ENCODE measurements at places on chromosomes 6 and 20. TPM values are rescaled to one million over a fixed set of nuclear protein-coding genes. Genes with fewer than 3 reads are reported as not detected.

Gene MMP24
- 2.2 TPM for total RNA-seq

Gene LY6G5C
- 1.2 TPM for total RNA-seq

Gene THBD
- total RNA-seq = 37.0 TPM

Gene ATP9A
- 23.4 TPM for total RNA-seq

Gene CCDC170
- 0.11 TPM for total RNA-seq

Gene ARFRP1
- 39.4 TPM for total RNA-seq

Gene RAB5IF
- total RNA-seq = 70.9 TPM

Gene FOXQ1
- total RNA-seq = not detected

Gene KLHDC3
- 122 TPM for total RNA-seq

Gene ASIP
- total RNA-seq = 2.7 TPM

Gene AGER
- 1.4 TPM for total RNA-seq

Gene MYT1
- not detected for total RNA-seq

Gene HLA-DOA
- 2.6 TPM for total RNA-seq

Gene ESR1
- 0.47 TPM for total RNA-seq

Gene LY86
- 5.2 TPM for total RNA-seq

Gene ADGB
- not detected for total RNA-seq

Gene RPP40
- total RNA-seq = 6.1 TPM

Gene TCF21
- total RNA-seq = 7.5 TPM

Gene MMUT
- total RNA-seq = 20.1 TPM

Gene MUCL3
- not detected for total RNA-seq

Gene MEI4
- total RNA-seq = 0.51 TPM

Gene MAN1A1
- 35.8 TPM for total RNA-seq

Gene TBPL1
- 22.6 TPM for total RNA-seq

Gene C6orf58
- not detected for total RNA-seq

Gene METTL24
- 1.2 TPM for total RNA-seq

Gene GSTA2
- total RNA-seq = not detected

Gene VARS2
- 12.1 TPM for total RNA-seq

Gene GRIK2
- 7.7 TPM for total RNA-seq

Gene BMP2
- 8.9 TPM for total RNA-seq

Gene HLA-DRB1
- total RNA-seq = 24.0 TPM

Gene KIAA1755
- total RNA-seq = 4.2 TPM

Gene MCHR2
- not detected for total RNA-seq

Gene NR2E1
- not detected for total RNA-seq

Gene MTHFD1L
- 12.2 TPM for total RNA-seq

All from right atrium auricular region (tissue), 2 donors.